Stimulated activated CD8-positive, alpha-beta memory T cell treated with anti-CD3 and anti-CD28 coated beads, Interleukin-7, amount 100 ng/mL, for 24 hours (primary cell): ENCODE measurements at places on chromosomes 4 and X.

GRCh38 chrX:13472975-13473374 lies 96.4 kb upstream of the EGFL6 start:
- DNase-seq = no peak

DNA sequence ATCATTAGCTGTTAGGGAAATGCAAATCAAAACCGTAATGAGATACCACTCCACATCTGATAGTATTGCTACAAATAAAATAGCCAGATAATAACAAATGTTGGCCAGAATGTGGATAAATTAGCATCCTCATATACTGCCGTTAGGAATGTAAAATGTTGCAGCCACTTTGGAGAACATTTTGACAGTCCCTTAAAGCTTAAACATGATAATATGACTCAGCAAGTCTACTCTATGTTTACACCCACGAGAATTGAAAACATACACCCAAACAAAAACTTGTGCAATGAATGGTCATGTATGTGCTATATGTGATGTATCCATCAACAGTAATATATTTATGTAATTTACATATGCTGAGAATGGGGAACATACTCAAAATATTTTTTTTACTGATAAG lies 78.2 kb downstream of the GSTCD start:
- no peak for DNase-seq

DNA sequence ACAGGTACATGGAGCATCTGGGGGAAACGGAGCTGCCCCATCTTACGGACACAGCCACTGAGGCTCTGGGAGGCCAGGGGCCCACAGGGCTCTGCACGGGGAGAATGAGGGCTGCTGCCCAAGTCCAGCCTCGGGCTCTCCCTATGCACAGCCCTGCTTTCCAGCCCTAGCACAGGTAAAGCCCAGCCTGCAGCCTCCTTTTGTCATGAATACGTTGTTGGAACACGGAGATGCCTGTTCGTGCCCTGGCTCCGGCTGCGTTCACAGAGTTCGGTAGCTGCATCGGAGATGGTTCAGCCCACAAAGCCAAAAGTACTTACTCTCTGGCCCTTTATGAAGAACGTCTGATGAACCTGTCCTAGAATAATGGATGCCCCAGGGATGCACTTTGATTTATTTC lies 68.7 kb upstream of the AFAP1 start:
- DNase-seq = no peak

- DNase-seq = no peak
These were observed 111.3 kb downstream of the AFF1 start for GRCh38 chr4:87046121-87046551.

GRCh38 chrX:136768469-136769084 lies 12.2 kb downstream of the ARHGEF6 start:
- DNase-seq = no peak

DNA sequence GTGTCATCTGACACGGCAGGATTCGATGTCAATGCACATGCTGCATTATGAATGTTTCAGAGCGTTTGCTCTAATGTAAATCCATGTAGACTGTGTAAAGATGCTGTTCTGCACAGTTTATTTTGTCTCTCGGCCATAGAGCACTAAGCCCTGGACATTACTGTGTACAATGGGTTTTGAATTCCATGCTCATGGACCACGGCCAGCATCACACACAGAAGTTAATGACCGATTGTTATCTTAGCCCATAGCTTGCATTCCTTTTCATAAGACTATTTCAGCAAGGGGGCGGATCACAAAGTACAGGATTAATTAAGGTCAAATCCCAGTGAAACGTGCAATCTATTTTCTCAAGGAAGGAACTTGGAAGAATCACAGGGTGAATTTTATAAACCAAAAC lies 286.1 kb upstream of the TENM3 start:
- no peak for DNase-seq

DNA sequence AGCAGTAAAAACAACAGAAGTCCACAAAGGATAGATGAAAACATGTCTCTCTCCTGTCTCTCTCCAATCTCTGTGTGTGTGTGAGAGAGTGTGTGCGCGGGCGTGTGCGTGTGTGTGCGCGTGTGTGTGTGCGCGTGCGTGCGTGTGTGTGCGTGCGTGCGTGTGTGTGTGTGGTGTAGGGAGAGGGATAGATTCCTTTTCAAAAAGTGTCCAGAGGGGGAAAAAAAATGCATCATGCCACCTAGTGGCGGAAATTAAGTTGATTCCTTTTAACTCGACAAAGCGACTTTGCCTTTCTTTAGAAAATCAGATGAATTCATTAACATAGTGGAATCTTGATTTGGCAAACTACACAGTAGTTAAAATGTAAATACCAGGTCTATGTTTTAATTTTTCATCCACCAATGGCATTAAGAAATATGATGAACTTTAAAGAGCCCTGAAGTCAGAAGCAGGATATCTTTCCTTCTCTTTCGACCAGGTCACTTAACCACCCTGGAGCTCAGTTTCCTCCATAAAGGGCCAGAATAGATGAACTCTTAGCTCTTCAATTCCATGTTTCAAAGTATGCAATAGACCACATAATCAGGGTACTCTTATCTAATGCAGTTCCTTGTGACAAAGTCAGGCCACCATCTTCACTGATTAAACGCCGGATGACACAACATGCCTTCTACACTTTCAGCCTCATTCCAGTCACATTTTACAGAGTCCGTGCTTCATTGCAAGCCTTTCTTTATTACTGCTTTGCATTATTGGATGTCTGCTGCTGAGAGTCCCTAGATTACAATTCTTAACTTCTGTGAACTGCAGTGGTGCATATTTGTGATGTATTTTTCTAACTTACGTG lies 162.8 kb downstream of the FBXO8 start:
- DNase-seq = no peak

DNA sequence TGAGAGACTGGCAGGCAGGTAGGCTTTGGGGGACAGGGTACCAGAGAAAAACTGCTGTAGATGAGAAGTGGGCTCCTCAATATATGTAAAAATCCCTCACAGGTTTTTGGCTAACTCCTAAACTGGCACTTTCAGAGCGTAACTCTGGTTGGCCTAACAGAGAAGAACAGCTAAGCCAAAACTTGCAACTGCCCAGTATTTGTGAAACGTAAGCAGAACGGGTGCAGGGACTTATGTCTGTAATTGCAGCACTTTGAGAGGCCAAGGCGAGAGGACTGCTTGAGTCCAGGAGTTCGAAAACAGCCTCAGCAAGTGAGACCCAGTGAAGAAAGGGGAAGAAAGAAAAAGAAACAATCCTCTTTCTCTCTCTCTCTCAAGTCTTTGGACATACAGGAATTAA lies 25.0 kb downstream of the EIF4E start:
- no peak for DNase-seq

- no peak for DNase-seq
These were observed 119.5 kb downstream of the GLRA3 start for GRCh38 chr4:174709526-174709925.

- no peak for DNase-seq
These were observed 1780.1 kb downstream of the ARAP2 start for GRCh38 chr4:34464196-34464595.
